Adipocyte (in vitro differentiated cells): ENCODE measurements at places on chromosomes 12 and 14.

- peak; percentile 70 for DNase-seq
Observed at GRCh38 chr14:64400829-64401459, 12.8 kb downstream of the MTHFD1 start.

DNA sequence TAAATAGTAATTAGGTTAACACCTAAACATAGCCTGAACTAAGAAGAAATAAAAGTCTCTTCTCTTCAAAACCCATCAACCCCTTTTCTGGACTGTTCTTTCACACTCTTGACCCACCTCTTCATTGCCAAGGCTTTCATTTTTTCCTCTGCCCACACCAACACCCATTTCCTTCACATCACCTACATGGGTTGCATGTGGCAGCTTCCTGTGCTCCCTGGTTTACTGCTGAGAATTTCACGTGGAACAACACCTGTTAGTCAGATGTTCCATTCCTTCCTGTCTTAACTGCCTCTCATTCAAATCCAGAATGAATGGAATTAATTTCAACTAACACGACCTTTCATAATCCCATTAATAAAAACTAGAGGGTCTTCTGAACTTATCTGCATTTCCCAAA is 157.3 kb downstream of the BCAT1 start:
- DNase-seq: no peak

GRCh38 chr12:18578191-18578590 is 159.6 kb downstream of the PLCZ1 start:
- DNase-seq: peak; percentile 24

DNA sequence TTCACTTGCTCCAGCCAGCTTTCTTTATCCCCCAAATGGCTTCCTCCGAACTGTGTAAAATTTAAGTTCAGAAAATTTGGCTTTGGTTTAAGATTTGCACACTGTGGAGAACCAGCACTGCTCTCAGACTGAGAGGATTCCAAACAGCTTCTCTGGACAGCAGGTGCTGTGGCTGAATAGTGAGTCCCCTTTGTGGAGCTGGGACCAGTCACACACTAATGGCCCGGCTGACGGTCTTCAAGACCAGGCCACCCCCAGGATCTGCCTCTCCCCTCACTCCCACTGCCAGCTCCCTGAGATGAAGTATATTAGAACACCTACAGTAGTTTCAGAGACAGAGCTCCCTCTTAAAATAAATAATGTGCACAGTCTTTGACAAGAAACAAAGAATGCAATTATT is 267.3 kb downstream of the BCAT1 start:
- no peak for DNase-seq

GRCh38 chr14:71591231-71591630 is 341.0 kb upstream of the RGS6 start:
- no peak for DNase-seq

GRCh38 chr14:33477797-33478196 is 473.1 kb downstream of the EGLN3 start:
- no peak for DNase-seq

DNA sequence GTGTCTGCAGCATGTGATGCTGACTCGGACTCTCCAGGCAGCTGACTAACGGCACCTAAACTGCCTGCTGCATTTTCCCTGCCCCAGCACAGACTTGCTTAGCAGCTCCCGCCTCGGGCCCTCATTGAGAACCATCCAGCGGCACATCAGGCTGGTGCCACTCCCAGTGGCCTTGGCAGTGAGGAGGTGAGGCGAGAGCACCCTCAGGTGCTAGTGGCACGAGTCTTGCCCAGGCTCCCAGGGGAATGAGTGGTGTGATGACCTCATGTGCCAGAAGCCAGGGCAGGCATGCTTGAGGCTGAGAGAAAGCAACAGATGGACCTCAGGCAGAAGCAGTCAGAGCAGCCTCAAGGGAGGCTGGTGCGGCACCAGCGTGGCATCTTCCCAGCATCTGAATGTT is 60.2 kb downstream of the PRKCH start:
- DNase-seq: no peak

DNA sequence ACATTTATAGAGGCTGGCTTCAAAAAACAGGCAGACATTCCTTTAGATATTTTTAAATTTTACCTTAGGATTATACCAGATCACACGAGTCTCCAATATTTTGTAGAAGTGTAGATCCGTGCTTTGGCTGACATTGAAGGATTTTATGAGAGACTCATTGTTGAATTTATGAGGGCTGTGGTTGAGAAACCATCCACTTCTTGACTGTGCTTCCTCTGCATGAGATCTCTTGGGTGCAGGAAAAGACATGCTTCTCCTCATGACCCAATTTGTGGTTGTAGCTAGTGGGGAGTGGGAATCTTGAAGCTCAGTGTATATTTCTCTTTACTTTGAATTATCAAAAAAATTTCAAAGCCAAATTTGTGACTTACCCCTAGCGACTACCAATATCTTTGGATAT is 36.7 kb upstream of the NKX2-8 start:
- DNase-seq: no peak

DNA sequence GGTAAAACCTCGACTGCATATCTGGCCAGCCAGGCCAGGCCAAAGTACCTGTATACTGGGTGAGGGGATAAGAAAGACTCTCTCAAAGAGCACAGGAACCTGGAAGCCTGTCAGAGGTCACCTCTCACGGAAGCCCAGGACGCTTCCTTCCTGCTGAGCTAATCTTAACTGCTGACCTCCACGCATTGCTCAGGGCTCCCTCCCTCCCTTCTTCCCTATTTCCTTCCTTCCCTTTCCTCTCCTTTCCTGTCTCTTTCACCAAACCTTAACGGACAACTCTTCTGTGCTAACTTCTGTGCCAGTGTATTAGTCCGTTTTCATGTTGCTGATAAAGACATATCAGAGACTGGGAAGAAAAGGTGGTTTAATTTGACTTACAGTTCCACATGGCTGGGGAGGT is 14.8 kb upstream of the RNASE10 start:
- DNase-seq: no peak

- no peak for DNase-seq
Observed at GRCh38 chr12:129081755-129082250, 228.5 kb downstream of the GLT1D1 start.

- no peak for DNase-seq
Observed at GRCh38 chr12:77548797-77549196, 281.9 kb upstream of the NAV3 start.

- DNase-seq: no peak
Observed at GRCh38 chr12:97982684-97983083, 520.1 kb downstream of the RMST start.

GRCh38 chr12:117000316-117000715 is 89.6 kb downstream of the FBXW8 start:
- no peak for DNase-seq

- DNase-seq: no peak
Observed at GRCh38 chr12:28096649-28097048, 93.6 kb upstream of the CCDC91 start.

DNA sequence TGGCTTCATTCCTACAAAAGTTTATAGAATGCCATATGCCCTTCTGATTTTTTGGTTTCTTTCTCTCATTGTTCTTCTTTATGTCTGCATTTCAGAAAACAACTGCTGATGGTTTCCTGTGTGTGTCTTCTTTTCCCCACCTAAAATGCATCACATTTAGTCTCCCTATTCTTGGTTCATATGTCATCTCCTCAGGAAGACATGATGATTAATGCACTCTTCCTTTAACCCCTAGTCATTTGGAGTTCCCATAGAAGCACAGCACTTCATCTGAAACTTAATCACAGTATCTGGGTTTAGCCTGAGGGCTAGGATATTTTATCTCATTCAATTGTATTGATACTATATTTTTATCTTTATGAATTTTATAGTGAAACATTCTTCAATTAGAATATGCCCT is 21.5 kb downstream of the GNPNAT1 start:
- no peak for DNase-seq

- peak; percentile 24 for DNase-seq
Observed at GRCh38 chr14:32382704-32383103, 53.6 kb downstream of the AKAP6 start.

DNA sequence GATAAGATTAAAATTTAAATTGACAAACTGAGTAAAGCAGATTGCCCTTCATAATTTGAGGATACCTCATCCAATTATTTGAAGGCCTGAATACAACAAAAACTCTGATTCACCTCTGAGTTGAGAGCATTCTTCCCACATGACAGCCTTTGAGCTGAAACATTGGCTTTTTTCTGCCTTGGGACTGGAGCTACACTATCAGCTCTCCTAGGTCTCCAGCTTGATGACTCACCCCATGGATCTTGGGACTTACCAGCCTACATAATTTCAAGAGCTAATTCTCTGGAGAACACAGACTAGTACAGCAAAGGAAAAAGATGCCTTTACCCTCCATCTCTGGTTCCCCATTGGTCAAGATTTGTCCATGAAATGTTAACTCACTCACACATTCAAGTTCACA is 555.1 kb downstream of the FOXG1 start:
- peak; percentile 18 for DNase-seq

DNA sequence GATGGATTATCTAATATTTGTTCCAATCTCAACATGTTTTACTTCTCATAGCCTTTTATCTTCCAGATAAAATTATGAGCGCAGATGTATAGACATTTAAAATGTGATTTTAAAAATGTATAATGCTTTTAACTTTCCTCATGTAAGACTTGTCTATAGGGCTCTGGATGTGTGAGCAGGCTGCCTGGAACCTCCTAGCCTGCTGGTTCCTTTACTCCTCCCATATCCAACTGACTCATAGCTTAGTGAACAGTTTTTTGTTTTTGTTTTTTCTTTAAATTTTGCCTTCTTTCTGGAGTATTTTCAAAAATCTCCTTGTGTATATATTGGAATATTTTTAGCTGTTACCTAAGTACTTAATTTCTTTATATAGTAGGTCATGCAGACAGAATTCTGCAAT is 115.4 kb downstream of the PDE3A start:
- DNase-seq: peak; percentile 53

DNA sequence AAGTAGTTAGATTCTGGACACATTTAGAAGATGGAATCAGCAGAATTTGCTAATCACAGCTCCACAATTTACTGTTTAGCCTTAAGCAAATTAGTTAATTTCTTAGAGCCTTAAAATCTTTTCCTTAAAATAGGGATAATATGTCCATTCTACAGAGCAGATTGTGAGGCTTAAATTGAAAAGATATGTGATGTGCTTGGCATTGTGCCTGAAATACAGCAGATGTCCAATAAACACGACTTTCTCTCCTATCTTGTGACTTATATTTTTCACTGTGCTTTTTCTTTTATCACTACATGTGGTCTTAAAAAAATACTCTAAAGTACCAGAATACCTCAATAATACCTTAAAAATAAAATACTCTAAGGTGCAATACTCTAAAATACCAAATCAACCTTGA is 30.6 kb downstream of the CCER1 start:
- DNase-seq: no peak

- peak; percentile 20 for DNase-seq
Observed at GRCh38 chr12:118035190-118036041, 18.9 kb downstream of the RFC5 start.

- peak; percentile 63 for DNase-seq
Observed at GRCh38 chr14:32512813-32513212, 183.7 kb downstream of the AKAP6 start.

GRCh38 chr12:86389949-86390348 is 133.8 kb upstream of the MGAT4C start:
- peak; percentile 63 for DNase-seq

- peak; percentile 38 for DNase-seq
Observed at GRCh38 chr12:26936559-26937442, 980 bp downstream of the INTS13 start.

- no peak for DNase-seq
Observed at GRCh38 chr14:71361874-71362273, 454.6 kb downstream of the PCNX1 start.

DNA sequence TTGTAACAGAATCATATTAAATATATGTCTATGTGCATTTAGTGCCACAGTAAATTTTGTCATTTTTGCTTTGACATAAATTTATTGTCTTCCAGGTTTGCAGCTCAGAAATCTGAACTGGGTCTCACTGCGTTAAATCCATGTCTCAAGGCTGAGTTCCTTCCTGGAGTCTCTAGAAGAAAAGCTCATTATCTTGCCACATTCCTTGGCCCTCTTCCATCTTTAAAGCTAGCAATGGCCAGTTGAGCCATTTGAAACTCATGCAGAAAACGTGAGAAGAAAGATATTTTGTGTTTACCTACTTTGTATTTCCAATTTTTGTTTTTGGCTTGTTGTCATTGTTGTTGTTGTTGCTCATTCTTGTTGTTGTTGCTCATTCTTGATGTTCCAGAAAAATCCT is 10.7 kb downstream of the PRH1 start:
- peak; percentile 54 for DNase-seq

GRCh38 chr14:64628940-64629408 is 75.2 kb upstream of the PLEKHG3 start:
- DNase-seq: peak; percentile 79

- no peak for DNase-seq
Observed at GRCh38 chr14:103107941-103108748, 13.6 kb downstream of the EXOC3L4 start.

DNA sequence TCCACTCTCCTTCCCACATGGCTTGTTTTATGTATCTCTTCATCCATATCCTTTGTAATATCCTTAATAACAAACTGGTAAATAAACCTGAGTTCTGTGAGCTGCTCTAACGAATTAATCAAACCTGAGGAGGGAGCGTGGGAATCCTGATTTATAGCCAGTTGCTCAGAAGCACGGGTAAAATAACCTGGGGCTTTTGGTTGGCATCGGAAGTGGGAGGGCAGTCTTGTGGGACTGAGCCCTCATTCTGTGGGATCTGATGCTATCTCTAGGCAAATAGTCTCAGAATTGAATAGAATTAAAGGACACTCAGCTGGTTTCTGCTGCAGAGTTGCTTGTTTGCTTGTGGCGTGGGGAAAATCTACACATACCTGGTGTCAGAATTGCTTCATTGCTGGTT is 17.5 kb upstream of the LDHB start:
- no peak for DNase-seq

- DNase-seq: no peak
Observed at GRCh38 chr14:93281937-93282336, 50.9 kb downstream of the BTBD7 start.

DNA sequence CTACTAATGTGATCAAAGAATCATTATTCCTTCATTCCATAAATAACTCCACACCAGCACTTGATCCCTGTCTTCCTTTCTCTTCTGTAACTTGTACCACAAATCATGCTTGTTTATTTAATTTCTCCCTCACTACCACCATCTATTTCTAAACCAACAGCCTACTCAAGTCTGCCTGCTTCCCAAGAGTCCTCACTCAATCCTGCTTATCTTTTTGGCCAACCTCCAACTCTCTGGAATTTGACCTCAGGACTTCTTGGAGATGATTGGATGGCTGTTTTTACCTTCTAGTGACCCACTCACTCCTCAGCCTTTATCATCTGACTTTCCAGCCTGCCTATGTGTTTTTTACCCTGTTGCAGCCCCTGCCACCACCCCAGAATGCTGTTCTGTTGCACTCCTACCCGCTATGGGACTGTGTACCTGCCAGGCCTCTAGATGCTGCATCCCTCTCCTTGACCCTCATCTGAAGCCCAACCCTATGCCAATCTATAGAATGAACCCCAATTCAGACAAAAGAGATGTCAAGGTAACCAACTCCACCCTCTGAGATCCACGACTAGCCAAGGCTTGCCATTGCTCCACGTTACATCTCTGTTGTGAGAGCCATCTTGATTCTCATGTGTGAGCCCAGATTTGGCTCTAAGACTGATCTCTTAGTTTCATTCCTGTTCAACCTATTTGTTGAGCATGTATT is 150.2 kb upstream of the PLEKHG7 start:
- no peak for DNase-seq
